Hindlimb muscle (tissue), 1 donor: ENCODE measurements at places on chromosomes 5 and 9.
A peak's percentile ranks its signal among the peaks of the same experiment; 100 is the strongest.

- DNase-seq = peak; percentile 31
These were observed 129.6 kb upstream of the HMHB1 start for GRCh38 chr5:143682246-143682905.

DNA sequence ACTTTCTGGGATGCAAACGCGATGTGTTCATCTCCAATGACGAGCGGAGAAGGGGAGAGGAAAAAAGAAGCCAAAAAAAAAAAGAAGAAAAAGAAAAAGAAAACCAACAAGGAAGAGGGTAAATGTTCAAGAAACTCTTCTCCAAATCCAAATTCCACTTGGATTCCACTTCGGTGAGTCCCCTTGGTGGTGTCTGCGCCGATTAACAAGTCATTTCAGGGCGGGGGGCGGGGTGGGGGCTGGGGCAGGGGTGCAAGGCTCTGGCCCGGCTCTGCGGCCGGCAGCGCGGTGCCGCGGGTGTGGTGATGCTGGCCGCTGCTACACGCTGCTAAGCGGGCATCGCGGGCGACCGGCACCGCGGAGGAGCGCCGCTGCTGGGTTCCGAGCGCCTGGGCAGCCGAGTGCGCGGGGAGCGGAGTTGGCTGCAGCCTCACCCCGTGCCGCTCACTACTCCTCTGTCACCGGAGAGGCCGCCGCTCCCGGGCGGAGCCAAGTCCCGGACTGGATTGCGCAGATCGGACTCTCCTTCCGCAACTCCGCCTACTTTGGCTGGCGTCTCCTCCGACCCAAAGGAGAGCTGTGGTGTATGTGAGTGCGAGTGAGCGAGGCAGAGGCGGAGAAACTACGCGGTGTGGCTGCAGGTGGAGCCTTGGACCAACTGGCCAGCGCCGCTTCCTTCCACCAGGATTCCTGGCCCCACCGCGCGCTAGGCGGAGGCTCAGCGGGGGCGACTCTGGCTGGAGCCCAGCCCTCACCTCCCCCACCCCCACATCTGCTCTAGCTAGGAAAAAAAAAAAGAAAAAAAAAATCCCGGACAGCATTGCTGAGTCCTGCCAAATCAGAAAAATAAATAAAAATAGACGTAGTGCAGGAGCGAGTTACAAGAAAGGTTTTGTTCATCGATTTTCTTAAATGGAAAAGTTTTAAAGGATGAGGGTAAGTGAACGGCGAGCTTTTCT lies at the start of gene SEMA6A:
Gene SEMA6A, minus strand, starts transcription at position 457 of the 959 bp plus-strand sequence. CDS start 69,879 bp downstream, outside the sequence.
- peak; percentile 96 for DNase-seq

DNA sequence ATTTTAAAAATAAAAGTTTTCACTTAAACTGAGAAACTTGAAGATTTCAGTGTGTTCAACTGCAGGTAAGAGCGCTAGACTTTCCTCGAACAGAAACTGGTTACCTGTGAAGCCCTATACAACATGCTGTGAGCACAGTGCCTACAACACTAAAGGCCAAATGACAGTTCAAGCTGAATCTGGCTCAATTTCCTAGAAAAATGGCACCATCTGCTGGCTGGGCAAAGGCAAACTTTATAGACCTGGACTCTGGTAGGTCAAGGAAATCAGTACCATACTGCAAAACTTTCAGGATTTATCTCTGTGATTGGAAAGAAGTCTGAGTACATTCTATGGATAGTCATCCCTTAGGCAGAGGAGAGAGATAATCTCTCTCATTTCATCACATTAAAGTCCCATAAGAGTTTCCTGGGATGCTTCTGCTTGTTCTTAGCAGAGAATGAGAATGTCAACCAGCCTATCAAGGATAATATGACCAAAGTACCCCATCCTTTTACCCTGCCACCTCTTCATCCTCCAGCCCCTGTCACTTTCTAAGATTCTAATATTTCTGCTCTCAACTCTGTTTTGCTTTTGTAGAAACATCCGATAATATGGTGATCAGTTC lies 31.8 kb upstream of the FOXB2 start:
- no peak for DNase-seq

DNA sequence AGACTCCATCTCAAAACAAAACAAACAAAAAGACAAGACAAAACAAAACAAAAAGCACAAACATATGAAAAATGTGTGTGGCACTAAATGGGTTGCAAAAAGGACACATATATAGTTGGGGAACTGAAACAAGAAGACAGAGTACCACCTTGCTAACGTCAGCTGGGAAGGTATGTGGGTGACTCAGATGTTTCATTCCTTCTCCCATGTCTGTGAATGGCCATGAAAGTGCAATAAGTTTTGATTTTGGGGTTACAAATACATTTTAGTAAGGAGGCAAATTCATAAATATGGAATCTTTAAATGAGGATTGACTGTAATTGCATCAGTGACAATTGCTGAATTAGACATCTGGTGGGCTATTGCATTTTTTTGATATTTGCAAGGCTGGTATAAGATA lies 81.6 kb upstream of the KLF4 start:
- DNase-seq = no peak

DNA sequence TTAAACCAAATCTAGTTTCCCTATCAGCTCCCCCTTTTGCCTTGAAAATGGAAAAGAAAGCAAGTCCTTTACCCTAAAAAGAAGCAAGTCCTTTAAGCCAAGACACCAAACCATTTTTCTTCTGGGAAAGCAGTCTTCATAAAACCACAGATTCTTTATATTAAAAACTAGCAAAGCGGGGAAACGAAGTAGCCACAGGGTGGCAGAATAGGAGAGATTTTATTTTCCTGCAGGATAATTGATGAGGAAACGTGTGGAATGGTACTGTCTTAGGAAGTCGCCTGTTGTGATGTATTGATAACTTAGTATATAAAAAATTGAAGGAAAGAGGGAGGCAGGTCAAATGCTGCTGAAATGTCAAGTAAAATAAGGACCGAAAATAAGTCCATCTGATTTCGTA lies 41.1 kb downstream of the ZNF883 start:
- DNase-seq = peak; percentile 4

DNA sequence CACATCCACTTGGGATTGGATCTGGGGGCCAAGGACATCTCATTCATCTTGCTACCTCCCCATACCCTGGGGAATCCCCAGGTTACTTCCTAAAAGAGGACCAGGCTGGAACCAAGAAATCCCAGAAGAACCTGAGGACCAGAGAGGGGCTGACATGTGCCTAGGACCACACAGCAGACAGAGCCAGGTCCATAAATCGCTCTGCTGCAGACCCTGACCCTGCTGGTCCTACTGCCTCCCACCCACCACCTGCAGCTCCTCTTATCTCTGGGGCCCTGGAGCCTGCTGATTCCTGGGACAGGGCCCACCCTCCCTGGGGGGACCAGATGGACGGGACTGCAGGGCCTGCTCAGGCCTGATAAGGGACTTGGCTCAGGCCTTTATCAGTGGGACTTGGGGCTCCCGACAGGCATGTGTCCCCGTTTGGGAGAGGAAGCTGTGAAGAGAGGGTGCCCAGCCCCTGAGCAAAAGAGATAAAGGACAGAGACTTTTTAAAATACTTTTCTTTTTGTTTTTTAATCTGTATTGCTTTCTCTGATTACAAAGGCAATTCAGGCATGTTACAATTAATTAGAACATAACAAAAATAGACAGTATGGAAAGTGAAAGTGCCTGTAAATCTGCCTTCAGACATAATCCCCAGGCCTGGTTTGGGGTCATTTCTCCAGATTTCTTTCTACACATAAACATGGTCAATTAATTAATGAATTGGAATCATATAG lies 101.3 kb upstream of the LARP1 start:
- DNase-seq = no peak

- DNase-seq = no peak
These were observed 3.6 kb downstream of the RXRA start for GRCh38 chr9:134329886-134330285.

- no peak for DNase-seq
These were observed 443.1 kb downstream of the ZNF608 start for GRCh38 chr5:124303366-124303765.

DNA sequence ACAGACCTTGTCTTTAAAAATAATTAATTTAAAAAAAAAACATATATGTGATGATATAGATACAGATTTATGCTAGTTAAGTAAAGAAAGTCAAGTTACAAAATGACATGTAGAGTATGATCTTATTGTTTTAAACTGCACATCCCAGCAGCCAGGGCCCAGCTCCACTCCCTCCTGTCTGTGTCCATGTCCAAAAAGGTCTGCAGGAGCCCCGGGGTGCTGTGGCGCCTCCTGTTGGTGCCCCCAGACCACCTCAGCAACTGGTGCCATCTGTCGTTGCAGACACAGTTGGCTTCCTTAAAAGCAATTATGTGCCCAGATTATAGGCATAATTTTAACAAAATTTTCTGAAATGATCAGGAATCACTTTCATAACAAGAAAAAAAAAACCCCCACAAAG lies 33.3 kb downstream of the IPPK start:
- DNase-seq = no peak

DNA sequence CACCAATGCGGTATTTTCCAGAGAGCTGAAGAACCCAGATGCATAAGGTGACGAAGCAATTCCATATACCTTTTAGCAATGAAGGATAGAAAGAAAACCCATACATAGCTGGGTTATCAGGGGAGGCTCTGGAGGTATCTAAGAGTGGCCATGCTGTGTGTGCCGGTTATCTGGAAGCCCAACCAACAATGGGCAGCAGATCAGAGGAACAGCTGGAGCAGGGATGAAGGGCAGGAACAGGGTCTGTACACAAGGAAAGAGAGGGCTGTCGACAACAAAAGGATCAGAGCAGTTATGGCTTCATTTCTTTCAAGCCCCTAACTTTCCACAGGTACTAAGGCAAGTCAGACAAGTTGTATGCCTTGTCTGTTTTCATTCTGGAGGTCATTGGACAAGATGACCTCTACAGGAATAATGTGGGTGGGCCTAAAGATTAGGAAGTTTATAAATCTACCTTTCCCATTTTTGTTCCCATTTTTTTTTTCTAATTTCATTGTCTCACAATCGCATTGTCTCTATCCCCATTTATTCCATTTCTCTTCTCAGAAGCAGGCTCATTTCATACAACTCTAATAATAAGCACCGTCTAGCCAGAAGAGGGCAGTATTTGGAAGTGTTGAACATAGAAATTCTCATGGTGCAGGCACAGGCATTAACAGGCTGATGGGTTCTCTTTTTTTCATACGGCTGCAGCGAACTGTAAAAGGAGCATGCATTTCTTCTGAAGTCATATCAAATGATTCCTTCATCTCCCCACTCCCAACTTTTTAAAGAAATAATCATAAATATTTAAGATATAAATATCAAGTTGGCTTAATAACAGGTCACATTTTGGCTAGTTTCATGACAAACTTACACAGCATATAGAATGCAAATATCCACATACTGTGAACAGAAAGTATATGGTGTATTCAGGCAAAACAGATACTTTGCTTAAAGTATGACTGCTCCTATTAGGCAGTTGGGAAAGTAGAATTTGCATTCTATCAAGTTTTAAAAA lies 63.5 kb downstream of the ZNF474 start:
- peak; percentile 78 for DNase-seq

- no peak for DNase-seq
These were observed 78.3 kb upstream of the LIFR start for GRCh38 chr5:38634568-38635369.
